ENCODE measurements at places on chromosomes 4 and X.

DNA sequence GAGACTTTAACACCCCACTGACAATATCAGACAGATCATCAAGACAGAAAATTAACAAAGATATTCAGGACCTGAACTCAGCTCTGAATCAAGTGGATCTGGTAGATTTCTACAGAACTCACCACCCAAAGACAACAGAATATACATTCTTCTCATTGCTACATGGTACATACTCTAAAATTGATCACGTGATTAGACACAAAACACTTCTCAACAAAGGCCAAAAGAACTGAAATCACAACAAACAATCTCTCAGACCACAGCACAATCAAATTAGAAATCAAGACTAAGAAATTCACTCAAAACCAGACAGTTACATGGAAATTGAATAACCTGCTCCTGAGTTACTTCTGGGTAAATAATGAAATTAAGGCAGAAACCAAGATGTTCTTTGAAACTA is 49.6 kb downstream of the DACH2 start:
- no peak for DNase-seq

DNA sequence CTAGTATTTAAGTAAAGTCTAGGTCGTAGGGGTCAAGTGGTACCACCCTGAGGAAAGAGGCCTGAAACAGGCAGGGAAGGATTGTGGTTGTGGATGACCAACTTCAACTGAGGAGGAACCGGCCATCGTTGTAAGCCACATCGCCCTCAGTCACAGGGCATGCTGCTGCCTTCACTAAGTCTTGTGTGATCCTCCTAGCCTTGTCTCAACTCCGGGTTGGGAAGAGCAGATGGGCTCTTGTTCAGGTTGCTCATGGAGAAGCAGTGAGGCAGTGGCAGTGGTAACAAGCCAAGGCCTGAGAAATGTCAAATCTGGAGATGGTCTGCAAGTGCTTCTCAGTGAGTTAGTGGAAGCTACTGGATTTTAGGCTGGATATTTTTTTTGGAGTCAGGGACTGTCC is 22.8 kb upstream of the NKX3-2 start:
- DNase-seq, result no peak

DNA sequence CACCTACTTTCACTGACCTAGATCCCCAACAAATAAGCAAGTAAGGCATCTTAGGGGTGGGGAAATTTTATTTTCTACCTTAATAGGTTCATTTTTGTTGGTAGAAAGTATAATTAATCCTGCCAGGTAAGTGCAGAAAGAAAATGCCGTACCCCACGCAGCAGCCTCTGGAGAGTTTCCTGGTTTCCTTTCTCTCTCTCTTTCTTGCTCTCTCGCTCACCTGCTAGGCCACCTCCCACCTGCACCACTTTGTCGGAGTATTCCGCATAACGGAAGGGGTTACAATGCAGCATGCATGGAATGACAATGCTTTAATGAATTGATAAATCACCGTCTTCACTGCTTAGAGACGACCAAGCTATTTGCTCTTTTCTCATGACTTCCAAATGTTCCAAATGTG is 101.0 kb downstream of the SCD5 start:
- DNase-seq, result no peak

DNA sequence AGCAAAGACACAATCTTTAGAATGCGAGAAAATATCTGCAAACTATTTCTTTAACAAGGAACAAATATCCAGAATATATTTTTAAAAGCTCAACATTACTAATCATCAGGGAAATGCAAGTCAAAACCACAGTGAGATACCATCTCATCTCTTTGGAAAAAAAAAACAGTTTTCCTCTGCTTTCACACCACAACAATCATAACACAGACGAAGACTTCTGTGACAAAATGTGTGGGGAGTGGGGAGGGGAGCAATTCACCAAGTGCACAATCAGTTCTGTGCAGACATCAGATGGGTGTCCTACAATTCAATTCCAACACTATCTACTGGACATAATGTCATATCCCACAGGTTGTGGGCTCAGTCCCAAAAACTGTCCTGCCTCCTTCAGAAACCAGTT is 293.2 kb upstream of the SLC7A11 start:
- DNase-seq, result no peak

GRCh38 chr4:8050555-8051206 is 107.9 kb downstream of the ABLIM2 start:
- DNase-seq, result no peak

GRCh38 chr4:154984148-154984547 is 203.1 kb downstream of the RBM46 start:
- DNase-seq, result no peak
